Brain pericyte (primary cell): ENCODE measurements at places on chromosomes 4 and X.

- no peak for DNase-seq
Measured at GRCh38 chr4:1058997-1059665, 47.7 kb downstream of the FGFRL1 start.

- no peak for DNase-seq
Measured at GRCh38 chr4:117514391-117515175, 429.2 kb upstream of the TRAM1L1 start.

DNA sequence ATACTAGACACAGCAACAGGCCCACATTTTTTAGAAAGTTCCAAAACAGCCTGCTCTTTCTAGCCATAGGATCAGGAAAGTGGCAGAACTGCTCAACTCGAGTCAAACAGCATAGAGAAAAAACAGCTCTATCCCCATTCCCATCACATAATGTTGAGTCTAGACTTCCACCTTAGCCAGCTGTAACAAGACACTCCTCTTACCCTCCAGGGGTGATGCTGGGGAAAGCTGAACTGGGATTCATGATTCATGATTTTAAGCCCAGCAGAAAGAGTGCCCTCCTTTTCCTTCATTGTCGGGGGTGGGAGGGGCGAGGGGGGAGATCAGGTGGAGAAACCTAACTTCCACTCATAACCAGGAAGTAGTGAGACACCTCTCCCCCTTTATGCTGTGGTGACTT, 86.1 kb downstream of the CENPC start:
- DNase-seq = no peak

DNA sequence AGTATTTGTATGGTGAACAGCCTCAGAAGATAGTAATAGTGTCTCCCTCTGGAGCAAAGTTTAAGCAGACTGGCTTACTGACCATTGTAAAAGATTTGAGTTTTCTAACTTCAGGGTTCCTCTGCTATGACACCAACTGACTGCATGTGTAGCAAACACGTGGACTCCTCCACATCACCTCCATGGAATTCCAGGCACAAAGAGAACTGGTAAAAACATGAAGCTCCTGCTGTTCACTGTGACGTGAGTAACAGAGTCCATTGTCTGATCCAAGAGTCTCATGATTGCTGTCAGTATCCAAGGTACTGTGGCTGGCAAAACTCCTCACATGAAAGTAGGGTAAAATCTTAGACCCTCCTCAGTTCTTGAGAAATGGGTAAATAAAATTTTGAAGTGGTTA, 107.6 kb upstream of the FAM9B start:
- DNase-seq = no peak

- DNase-seq = no peak
Measured at GRCh38 chrX:74613370-74614092, 893 bp downstream of the RLIM start.

DNA sequence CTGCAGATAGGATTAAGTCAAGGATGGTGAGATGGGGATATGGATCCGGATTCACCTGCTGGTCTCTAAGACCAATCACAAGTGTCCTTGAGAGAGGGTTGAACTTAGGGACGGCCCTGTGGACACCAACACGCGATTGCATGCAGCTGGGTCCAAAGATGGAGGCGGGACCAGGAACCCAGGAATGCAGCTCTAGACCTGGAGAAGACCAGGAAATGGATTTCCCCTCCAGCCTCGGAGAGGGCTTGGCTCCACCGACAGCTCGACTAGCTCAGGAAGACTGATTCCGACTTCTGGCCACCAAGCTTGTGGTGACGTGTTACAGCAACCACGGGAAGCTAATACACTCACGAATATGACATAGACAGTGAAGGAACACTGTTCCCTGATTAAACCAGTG, 4.7 kb downstream of the C4orf50 start:
- DNase-seq = no peak

DNA sequence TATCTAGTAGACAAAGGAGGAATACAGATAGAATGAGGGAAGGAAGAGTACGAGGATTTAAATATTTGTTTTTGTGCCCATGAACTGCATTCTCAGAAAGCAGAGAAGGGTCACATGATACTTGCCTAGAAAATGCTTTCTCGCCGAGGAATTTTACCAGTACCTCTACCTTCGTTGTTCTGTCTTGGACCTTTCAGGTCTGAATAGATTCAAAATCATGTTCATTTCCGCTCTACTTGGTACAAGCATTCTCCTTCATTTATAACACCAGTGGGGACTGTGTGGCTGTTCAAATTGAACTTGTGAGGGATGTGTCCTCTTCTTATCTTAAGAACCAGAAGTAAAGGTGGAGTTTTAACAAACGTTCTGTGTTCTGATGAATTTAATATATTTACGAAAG, 1.9 kb downstream of the USP38 start:
- no peak for DNase-seq

DNA sequence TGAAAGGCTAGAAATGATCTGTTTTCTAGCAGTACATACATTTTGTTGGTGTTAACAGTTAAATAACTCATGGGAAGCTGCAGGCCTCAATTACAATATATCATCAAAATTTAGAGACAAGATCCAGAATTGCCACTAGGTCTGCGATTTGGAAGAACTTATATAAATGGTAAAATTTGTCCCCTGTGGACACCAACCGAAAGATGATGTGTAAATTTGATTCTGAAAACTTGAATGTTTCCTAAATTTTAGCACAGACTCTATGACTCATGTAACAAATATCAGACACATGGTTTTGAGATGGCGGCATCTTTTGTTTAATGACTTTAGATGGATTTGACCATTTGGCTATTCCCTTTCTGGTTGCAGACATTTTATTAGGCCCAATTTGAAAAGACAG, 6.0 kb upstream of the HPGDS start:
- DNase-seq = no peak

DNA sequence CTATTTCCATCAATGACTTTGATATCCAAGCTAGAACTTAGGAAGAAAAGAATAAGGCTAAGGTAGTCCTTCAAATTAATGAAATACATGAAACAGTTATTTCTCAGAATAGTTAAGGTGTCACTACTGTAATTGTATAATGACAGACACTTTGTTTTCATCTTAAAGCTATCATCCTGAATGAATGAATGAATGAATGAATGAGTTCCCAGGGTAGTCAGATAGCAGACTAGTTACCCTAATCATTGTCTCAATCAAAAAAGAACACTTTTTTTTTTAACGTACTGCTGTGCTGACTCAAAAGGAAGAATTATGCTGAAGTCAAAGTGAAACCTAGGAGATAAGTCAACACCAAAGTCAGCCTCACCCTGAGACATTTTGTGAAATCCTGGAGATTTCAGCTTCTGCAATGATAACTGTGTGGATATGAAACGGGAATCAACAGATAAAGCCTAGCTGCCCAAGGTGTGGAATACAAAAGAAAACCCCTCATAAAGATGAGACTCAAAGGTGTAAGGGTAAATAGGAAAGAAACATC, 68.3 kb upstream of the CNKSR2 start:
- no peak for DNase-seq

DNA sequence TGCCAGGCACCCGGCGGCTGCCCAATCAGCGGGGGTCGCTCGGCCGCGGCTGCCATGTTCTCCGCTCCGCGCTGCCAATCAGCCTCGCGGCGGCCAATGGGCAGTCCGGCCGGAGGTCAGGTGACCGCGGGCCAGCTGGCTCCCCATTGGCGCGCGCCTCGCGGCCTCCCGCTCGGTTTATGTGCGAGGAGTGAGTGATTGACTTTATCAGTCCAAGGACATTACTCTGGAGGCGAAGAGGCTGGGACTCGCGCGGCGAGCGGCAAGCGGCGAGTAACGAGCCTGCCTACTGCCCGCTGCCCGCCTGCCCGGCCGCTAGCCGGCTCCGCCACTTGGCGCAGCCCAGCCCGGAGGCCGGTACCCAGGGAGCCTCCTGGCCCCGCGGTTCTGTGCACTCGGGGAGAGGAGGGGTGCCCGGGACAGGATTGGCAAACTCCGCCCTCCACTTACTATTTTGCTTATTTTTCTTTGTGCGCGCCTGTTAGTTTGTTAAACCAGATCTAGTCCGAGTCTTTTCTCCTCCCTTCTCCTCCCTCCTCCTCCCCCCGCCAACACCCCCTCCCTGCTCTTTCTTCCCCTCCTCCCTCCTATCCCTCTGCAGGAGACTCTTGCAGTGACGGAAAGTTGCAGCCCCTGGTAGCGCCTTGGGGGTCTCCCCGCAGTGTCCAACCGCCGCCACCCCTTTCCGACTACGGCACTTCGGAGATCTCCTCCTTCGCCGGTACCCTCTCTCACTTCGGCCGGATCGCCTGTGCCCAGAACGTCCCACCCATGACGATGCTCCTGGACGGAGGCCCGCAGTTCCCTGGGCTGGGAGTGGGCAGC, at the start of gene ZIC3:
Gene ZIC3, plus strand, starts transcription at position 207 of the 825 bp plus-strand sequence. Its CDS starts 565 bp downstream, at position 772.
- DNase-seq = no peak

- no peak for DNase-seq
Measured at GRCh38 chr4:73867783-73868182, 1.4 kb upstream of the CXCL1 start.

- DNase-seq = no peak
Measured at GRCh38 chrX:104659005-104659744, 93.2 kb downstream of the IL1RAPL2 start.

DNA sequence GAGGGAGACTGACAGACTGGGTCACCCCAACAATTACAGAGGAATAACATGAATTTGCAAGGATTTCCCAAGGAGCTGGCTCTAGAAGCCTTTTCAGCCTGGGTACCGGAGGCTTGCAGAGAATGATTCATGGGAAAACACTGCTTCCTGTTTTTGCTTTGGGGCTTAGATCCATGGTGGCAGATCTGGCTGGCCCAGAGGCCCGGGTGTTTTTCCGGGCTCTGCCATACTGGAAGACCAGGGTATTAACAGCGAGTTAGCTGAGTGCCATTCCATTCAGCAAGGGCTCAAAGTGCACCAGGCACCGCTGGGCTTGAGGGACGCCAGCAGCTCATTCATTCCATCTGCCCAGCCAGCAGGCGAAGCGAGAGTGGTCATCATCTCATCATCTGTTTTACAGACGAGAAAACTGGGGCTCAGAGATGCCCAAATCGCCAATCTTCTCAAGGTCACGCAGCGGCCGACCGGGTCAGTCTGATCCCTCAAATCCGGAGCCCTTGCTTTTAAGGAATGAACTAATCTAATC, 1.3 kb downstream of the WDR1 start:
- DNase-seq = no peak

GRCh38 chrX:19204636-19205035, 82.4 kb upstream of the ADGRG2 start:
- DNase-seq = no peak

DNA sequence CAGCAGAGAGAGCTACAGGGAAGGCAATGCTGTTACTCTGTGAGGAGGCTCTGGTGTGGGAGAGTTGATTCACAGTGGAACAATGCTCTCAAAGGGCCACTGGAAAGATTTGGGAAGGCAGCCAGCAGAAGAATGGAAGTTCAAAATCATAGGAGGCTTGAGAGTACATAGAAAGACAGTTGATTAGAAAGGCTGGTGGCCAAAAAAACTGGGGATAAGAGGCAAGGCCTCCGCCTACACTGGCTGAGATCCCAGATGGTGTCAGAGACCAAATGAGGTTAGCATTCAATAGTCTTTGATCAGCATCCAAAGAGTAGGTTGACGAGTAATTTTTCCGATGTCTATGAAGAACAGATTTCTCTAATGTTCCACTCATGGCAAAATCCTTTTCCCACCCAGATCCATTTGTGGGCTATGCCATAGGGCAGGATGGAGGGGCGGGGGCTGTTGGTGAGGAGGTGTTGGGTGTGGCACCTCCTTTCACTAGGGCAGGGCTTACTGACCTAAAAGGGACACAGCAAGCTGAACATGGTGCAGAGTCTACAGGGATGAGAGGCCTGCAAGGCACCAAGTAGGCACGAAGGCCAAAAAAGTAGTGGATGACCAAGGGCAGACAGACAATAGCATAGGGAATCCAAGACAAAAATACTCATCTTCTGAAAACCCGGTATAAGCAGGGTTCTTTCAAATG, 15.1 kb downstream of the TEC start:
- no peak for DNase-seq

DNA sequence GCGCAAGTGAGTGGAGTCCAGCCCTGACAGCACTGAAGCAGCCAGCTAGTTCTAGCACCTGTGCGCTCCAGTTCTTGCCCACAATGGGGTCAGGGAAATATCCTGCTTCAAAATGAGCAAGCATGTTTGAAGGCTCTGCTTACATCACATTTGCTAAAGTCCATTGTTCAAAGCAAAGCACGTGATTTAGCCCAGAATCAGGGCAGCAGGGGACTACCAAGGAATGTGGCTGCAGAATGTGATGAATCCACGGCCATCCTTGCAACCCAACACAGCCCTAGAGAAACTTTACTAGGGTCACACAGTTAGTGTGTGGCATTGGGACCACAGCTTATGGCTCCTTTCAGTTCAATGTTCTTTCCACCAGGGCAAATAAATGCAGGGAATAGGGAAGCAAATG, 47.3 kb upstream of the SMIM31 start:
- DNase-seq = no peak

DNA sequence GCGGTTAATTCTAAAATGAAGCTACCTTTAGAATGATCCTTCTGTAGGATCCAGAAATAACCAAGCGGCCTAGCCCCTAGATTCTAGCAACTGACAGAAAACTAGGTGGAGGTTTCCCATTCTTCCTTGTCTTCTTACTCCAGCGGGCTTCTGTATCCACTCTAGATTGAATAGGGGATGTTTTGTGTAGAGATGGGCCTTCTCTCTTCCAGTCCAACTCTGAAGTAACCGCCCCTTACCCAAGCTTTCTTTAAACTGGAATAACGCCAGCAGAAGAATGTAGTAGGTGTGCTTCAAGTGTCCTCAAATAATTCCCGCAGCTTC, 386 bp upstream of the TMEM184C start:
- no peak for DNase-seq

- no peak for DNase-seq
Measured at GRCh38 chr4:174537634-174538033, 15.3 kb upstream of the HPGD start.

GRCh38 chrX:71181558-71181909, 36.9 kb downstream of the NLGN3 start:
- DNase-seq = peak; percentile 0

DNA sequence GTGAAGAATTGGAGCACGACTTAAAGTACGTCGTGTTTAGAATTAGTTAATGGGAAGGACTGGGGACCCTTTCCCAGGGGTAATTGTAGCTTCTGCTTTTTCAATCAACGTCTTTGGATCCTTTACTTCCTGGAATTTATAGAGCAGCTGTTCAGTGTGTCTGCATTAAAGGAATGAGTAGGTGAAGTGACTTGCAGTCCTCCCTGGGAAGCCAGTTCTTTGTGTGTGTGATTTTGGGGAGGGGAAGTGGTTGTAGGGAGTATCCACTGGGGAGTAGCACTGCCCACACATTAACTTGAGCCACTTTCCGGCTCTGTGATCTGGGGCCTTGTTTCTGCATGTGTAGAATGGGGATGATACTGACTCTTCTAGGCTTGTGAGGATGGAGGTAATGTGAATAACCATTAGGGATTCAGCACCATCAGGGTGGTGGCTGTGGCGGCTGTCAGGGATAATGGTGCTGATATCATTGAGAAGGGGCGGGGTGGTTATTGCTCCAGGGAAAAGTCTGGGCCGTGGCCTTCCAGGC, 54.7 kb downstream of the TMEM131L start:
- DNase-seq = no peak

DNA sequence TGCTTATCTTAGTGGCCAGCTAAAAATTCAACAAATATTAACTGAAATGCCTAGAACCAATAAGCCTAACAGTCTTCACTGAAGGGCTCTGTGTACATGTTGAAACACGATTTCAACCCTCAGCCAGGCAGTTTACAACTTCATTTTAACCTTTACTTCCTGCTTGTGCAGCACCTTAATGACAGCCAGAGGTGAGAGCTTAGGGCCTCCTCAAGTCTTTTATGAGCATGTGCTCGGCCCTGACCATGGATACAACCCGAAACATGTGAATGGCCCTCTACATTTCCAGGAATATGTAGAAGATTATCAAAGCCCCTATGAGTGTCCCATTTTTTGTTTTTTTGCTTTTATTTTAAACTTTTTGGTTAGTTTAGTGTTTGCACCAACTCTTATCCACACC, 88.3 kb downstream of the MSN start:
- no peak for DNase-seq
